ENCODE measurements at places on chromosomes 5 and 9. TPM values are rescaled to one million over a fixed set of nuclear protein-coding genes. Genes with fewer than 3 reads are reported as not detected.
A peak's percentile ranks its signal among the peaks of the same experiment; 100 is the strongest.

DNA sequence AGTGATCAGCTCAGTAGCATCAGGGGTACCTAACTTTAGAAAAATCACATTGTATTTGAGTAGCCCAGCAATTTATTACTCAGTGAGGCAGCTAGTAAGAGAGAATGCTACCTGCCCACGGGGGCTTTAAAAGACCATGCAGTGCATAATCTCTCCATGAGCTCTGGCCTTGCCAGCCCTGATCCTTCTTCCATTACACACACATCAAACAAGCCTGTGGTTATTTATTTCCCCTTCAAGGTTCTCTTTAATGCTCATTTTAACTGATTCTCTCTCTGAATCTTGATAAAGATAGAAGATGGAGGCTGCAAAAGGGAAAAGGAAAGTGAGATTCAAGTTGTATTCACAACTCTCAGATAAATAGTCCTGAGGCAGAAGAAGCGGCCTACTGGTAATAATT, 22.3 kb downstream of the ANKRD31 start:
- DNase-seq, result no peak

The PCDHB2 gene
- total RNA-seq, result 0.09 TPM

DNA sequence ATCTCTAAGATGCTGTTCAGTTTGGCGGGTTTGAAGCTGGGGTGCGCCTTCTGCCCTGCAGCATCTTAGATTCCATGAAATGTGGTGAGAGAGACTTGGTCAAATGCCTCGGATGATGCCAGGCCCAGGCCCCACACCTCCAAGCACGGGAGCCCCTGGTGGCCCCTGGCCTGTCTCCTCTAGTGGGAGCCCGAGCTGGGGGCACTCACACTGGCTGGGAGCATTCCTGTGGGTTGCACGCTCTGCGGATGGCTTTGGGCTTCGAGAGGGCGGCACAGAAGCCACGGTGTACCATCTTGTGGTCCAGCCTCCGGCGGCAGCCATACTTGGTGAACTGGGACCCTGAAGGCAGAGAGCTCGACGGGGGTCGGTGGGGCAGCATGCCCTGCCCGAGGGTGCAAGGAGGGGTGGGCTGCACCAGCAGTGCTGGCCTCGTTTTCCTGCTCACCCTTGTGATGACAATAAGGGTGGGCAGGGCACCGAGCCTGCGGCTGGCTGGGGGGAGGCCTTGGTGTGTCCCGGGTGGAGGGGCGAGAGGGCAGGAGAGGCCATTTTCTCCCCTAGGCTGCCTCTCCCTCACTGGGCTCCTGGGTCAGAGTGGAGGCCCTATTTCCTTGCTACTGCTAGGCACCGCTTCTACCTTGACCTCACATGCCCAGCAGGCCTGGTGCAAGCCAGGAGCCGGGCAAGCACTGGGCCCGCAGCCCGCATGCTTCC, 65.8 kb downstream of the ZNF354C start:
- no peak for DNase-seq

DNA sequence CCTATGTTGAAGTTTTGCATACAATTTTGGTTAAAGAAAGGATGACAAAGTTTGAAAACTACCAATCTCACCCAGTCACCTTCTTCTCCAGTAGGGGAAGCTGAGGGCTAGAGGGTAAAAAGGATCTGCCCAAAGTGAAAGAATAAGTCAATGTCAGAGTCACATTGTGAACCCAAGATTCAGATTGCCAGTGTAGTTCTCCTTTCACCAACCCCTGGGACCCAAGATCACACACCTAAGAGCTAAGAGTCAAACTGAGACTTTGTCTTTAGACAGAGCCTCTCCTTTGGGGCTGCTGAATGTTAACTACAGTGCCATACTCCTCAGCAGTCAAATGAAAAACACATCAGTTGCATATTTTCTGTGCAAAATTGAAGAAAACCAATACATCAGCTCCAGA, 210.6 kb downstream of the ATP10B start:
- DNase-seq, result no peak

DNA sequence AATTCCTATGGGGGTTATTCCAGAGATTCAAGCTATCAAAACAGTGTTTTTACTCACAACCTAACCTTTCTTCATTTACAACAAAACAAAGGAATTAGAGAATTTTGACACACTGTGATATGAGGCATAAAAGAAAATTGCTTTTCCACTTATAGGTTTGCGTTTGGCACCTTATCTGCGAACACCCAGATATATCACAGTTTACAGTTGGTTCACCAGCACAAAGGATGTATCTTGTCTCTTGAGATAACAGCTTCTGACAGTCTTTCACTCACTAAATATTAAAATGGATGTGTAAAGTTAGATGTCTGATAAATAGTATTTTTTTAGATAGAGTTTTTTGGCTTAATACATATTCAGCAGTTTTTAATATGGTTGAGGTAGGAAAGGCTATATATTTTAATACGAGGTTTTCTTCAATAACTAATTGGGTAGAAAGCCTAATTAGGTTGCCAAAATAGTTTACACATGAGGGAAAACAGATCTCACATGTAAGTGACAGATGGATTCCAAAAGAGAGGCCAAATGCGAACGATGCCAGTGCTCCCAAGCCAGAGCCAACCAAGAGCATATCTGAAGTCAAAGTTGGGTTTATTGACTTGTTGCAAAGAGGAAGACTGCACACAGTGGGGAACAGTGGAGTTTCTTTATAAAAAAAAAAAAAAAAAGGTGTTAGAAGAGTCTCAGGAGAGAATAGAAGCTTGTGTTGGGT, 1495.2 kb downstream of the MAT2B start:
- no peak for DNase-seq

The TICAM2 gene
- total RNA-seq, result 1.3 TPM

DNA sequence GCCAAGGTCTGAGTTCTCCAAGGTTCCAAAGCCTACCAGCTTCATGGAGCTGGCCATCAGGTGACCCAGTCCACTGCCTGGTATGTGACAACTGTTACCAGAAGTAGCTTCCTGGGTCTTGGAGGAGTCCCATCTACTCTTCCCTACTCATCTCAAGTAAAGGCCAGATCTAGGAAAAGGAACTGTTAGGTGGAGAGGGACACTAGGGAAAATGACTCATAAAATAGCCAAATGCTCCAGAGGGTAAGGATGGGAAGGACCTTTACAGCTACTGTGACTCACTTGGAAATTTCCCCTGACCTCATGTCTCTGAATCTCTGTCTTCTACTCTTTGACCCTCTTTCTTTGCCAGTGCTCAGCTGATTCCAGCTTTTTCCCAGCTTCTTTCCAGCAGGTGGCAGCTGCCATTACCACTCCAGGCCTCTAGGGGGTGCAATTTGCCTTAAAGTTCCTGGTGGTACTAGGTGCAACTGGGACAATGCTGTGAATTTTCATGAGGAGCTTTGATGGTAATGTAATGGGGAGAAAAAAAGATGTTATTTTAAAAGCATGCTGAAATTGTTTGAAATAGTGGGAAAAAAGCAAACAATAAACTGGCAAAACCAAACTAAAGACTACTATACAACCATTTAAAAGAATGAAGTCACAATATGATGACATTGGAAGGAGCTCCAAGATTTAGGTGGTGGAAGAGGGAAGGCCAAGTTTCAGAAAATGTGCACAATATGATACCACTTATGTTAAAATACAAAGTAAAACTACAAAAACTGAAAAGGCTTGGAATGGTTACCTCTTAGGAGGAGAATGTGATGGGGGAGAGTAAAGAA, 27.1 kb upstream of the MYORG start:
- DNase-seq, result peak; percentile 37

DNA sequence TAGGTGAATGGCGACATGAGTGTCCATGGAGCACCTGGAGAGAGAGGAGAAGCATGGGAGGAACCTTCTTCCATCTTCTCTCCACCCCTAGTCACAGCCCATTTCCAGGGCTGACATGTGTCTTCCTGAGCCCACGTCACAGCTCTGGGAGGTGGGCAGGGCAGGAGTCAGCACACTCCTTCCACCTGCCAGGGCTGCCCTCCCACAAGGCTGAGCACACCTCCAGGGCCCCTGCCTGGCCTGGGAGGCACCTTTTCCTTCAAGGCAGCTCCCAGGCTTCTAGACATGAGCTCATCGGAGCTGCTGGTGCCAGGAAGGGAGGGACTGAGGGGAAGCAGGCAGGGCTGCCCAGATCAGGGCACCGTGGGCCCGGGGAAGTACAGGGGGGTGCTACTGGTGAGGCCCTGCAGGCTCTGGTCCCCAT, 13.6 kb upstream of the SYNPO start:
- DNase-seq, result no peak

DNA sequence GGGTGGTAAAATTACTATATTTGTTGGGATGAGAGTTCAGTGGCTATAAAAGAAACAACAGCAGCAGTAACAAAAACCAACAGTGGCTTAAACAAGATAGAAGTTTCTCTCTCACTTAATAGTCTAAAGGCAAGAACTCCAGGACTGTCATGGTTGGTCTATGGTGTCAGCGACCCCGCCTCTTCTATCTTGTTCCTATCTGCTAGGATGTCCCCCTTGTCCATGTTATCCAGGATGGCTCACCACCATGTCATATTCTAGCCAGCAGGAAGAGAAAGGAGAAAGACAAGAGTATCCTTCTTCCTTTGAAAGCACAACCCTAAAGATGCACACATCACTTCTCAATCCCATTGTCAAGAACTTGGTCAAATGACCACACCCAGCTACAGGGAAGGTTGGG, 11.3 kb upstream of the OTP start:
- DNase-seq, result no peak

GRCh38 chr9:16701347-16701746, 169.1 kb downstream of the BNC2 start:
- no peak for DNase-seq

DNA sequence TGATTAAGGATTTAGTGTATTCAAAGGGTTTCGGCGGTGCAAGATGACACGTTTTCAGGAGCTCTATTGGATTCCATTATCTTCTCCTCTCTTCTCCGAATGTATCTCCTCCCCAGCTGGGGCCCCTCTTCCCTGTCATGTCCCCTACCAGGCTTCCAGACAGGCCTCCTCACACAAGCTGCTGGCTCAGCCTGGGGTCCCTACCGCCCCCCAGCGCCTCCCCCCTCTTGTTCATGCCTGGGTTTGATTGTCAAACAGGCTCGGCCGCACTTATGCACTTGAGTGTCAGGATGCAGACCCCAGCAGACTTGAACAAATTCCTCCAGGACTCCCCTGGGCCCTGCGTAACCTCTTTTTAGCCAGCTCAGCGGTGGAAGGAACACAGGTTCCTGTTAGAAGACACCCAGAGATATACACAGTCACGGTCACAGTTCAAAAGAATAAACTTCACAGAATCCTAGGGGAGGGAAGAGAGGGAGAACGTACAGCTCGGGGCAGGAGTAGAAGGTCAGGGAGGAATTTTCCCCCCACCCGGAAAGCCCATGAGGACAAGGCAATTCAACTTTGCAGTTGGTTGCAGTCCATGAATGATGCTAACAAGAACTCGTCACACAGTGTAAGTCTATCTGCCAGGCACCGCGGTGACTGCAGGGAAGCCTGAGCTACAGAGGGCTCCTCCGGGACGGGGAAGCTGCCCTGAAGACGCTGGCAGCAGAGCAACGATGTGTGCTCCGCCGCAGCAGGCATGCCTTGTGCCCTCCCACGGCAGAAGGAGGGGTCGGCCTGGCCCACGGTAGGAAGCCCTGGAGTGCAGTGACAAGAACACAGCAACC, 560.0 kb downstream of the BNC2 start:
- DNase-seq, result no peak

GRCh38 chr9:130311408-130312140, 46.0 kb downstream of the HMCN2 start:
- DNase-seq, result no peak

- no peak for DNase-seq
Measured at GRCh38 chr5:61768692-61769281, 436.7 kb downstream of the ZSWIM6 start.

DNA sequence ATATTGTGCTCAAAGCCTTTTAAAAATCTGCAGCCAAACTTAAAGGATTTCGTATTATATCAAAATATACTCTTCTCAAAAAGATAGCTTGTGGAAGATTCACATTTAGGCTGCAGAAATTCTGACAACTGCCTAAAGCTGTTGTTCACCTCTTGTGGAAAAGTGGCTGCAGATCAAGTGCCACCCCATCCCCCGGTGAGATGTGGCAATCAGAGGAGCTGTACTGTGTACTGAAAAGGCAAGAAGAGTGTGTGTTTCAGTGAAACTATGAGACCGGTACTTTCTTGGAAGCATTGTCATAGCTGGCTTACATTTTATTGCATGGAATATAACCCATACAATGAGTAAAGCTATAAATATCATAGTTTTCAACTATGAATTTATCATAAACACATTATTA, 64.3 kb downstream of the CDH18 start:
- DNase-seq, result no peak

The SYNPO gene
- 1.4 TPM for total RNA-seq

DNA sequence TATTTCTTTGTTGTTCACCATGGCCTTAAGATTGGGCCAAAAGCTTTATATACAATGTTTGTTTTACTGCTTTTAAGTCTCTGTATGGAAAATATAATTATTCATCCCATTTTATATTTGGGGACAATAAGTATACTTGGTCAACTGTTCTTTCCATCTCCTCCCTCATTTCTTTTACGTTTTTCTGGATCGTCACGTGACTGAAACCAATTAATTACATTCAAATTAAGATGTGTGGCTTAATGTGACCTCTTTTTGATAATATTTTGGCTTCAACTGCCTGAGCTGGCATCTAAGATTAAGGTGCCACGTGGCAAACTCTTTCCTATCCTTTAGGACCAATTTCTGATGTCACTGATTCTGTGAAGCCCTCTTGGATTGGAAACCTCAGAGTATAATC, 250.1 kb upstream of the SGCD start:
- no peak for DNase-seq

DNA sequence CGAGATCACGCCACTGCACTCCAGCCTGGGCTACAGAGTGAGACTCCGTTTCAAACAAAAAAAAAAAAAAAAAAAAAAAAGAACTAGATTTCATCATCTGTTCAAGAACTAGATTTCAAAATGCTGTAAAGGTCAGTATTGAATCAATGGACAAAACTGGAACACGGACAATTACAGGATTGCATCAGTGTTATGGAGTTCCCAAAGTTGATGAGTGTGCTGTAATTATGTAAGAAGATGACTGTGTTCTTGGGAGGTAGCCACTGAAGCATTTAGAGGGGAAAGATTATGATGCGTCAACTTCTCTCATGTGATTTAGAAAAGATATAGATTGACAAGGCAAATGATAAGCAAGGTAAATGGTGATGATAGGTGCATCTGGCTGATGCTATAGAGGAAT, 6.5 kb downstream of the FAM240B start:
- DNase-seq, result no peak

All from T-cell (primary cell).